Fibroblast of villous mesenchyme (primary cell): ENCODE measurements at places on chromosomes 4 and X.

GRCh38 chr4:165199722-165200121, 7.6 kb upstream of the KLHL2 start:
- DNase-seq, result no peak

DNA sequence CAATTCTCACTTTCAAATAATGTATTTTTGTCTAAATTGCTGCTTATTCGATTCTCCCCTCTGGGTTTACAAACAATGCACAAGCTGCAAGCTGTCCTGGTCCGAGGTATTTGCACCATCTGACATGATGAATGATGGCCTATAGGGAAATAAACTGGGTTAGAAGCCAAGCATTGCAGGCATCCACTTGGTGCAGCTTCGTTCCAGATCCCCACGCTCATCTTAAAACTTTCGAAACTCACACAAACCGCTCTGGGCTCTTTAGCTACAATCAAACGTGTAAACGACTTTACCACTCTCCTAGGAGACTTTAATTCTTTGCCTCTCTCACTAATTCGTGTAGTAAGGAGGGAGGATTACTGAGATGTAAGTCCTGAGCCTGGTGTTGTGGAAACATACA, 19.0 kb downstream of the PHKA2 start:
- no peak for DNase-seq

- peak; percentile 89 for DNase-seq
These were observed 71.8 kb downstream of the FAM13A start for GRCh38 chr4:88985088-88985773.

- peak; percentile 58 for DNase-seq
These were observed 26.1 kb upstream of the TMEM184C start for GRCh38 chr4:147591106-147591505.

DNA sequence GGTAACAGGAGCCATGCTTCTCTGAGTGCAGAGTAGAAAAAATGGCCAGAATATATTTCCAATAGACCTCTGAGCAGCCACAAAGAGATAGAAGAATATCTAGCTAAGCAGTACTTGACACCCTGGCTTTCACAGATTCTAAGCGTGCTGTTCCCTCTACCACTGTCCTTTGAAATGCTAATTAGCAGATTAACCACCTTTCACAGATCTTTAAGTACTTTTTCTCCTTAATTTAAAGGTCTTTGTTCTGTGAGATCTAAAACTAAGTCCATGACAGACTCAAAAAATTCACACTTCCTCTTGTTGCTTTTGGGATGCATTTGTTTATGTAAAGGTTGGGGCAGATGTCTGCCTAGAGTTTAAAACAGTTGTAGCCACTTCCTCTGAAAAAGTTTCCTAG, 28.3 kb upstream of the MAGEC2 start:
- DNase-seq, result no peak

DNA sequence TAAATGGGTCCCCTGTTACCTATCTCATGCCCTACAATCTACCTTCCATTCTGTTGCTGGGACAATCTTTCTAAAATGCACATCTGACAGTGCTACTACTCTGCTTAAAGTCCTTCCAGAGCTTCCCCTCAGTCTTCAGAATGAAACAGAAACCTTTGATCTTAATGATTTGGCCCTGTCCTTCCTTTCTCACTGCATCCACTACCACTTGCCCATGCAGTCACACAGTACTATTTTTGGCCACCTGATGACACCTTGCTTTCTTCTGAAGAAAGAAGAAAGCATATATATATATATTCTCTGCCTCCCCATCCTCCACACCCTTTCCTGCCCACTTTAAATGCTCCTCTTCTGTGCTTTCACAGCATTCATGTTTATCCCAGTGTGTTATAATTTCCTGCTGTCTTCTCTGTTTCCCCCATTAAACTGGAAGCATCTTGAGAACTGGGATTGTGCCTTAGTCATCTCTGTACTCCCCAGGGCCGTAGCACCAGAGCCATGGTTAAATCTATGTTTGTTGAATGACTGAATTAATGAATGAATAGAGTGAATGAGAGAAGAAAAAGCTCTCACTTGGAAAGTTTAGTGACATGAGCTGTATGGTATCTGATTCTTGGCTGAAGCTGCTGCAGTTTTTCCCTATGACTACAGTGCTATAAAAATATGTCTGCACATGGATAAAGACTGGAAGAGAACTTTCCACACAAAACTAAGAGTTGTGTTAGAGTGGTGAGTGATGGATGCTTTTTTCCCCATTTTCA, 56.2 kb downstream of the RTL9 start:
- no peak for DNase-seq

DNA sequence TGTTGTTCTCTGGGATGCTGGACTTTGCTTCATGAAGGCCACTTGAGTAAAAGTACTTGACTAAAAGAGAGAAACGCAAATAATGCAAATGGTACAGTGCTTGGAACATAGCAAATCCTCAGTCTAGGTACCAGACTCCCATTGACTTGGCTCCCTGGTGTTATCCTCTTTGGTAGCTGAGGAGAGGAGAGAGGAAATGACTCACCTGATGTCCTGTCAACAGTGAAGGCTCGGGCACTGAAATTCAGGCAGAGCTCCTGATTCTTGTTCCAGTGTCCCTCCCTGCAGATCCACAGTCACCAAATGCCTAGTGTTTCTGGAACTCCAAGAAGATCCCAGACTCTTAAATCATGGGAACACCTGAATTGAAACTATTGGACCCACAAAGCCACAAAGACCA, 22.5 kb upstream of the TCEAL4 start:
- no peak for DNase-seq

DNA sequence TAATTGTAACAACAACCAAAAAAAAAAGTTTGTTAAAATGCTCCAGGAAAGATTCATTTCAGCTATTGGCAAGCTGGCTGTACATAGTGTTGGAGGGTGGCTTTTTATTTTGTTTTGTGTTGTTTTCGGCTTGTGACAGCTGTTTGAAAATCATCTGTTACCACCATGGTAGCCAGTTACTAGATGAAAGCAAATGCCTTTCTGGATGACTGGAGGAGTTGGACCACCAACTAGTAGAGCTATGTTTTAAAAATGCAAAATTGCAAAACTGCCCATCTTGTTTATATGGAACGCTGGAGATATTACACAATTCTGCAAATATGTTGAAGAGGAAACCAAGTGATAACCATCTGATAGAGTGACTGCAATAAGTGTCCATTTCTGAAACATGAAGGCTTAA, 53.2 kb upstream of the TNIP3 start:
- peak; percentile 82 for DNase-seq

DNA sequence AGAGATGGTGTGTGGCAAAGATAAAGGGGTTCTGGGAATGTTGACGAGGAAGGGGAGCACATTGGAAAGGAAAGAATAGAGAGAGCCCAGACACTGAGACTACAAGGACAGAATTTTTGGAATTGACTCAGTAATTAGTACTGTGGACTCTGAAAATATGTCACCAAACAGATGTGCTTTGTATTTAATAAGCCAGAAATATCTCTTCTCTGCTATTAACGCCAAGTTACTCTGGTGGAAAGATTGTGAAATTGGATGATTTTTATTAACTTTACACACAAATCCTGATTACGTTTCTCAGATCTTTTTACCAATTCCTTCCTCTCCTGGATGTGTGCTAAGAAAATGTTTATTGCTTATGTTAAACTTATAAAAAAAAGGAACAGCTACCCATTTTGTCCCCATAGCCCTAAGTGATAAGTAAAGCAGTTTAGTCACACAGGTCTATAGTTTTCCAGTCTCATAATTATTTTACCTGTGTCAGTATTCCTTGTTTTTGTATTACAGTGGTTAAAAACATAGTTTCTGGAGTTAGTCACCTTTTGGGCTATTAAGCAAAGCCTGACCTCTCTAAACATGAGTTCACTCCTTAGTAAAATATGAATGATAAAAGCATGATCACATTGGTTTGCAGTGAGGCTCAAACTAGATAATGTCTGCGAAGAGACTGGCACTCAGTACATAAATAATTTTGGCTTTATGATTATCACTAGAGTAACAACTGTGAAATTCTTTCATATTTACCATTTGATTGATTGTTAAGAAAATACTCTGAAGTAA, 1068.3 kb downstream of the STIM2 start:
- peak; percentile 3 for DNase-seq

GRCh38 chr4:1815997-1816860, 23.1 kb downstream of the FGFR3 start:
- DNase-seq, result no peak

DNA sequence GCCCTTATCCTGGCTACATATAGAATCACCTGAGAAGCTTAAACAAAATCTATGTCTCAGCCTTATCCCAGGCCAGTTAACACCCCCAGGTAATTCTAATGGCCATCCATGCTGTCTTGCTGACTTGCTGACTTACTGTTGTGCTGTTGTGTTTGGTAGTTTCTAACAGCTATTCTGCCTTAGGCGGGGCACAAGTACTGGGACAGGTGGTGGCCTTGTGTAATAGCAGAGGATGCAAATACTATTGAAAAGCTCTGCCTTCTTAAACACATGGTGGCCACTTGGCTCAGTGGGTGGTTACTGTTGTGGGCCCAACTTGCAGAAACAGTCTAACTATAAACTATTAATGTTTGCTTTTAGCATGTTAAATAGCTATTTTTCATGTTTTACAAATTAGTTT, 56.2 kb downstream of the CDS1 start:
- no peak for DNase-seq

DNA sequence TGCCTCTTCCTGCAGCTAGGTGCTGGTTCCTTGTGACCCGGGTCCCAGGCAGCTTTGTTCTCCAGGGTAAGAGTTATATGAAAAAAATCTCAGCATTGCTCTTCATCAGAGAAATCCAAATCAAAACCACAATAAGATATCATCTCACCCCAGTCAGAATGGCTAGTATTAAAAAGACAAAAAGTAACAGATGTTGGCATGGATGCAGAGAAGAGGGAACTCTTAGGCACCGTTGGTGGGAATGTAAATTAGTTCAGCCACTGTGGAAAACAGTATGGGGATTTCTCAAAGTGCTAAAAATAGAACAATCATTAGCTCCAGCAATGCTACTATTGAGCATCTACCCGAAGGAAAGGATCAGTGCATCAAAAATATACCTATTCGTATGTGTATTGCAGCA, 61.5 kb downstream of the SORCS2 start:
- DNase-seq, result no peak

DNA sequence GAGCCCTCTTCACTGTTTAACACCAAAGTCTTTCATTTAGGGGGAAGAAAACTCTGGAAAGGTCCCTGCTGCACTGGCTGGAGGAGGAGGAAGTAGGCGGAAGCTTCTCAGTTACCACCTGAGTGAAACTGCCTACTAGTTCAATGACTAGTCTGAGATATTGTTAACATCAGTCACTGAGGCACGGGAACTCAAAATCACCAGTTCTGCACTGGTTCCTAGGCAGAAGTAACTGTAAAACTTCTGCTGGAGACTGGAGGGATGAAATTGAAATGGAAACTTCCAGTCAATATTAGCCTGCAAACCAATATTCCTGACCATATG, 178.3 kb downstream of the SNCA start:
- DNase-seq, result no peak

- DNase-seq, result peak; percentile 0
These were observed 1290.9 kb downstream of the PCDH18 start for GRCh38 chr4:136241221-136241986.

DNA sequence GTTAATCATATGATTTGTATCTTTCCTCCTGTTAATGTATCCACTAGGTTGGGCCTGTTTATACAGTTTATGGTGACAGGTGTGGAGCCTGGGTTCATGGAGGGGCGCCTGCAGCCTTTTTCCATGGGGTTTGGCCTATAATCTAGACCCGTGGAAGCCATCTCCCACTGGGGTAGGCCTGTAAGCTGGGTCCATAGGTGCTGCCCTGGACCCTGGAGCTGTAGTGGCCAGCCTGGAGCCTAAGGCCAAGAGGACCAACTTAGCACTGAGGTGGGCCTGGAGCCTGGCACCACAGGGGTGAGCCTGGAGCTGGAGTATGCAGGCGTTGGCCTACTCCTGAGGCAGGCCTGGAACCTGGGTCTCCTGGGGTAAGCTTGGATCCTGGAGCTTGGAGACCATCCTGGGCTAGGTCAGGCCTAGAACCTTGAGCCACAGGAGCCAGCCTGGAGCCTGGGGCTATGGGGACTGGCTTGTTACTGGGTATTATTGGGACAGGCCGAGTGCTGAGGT, 249.4 kb upstream of the HTR2C start:
- DNase-seq, result no peak

DNA sequence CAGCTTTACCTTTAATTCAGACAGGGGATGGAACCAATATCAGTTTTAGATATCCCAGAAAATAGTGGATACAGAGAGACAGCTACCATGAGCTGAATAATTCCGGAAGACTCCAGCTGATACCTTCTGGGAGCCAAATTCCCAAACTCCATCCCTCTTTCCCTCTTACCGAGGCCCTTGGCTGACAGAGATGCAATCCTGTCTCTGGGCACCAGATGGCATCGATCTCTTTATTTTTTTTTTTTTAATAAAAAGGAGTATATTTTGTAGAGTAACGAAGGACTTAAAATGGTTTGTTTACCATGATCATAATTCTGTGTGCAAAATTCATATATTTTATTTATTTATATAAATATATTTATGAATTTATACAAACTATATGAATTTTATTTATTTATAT, 31.0 kb downstream of the RAB40A start:
- peak; percentile 6 for DNase-seq

DNA sequence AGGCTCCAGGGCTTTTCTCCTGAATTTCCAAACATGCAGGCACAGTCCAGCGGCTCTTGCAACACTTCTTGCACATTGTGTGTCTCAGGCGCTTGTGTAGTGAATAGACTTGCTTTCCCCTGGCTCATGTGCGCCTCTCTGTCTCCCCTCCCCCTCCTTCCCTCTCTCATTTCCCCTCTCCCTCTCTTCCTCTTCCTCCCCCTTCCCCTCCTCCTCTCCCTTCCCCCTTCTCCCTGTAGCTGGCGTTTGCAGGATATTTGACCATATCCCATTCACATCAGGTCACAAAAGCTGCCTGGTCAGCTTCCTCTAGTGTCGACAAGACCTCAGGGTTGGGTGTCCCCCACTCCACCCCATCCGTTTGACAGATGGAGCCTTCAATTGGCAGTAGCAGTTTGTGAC, 2.4 kb downstream of the CHST7 start:
- DNase-seq, result peak; percentile 64

DNA sequence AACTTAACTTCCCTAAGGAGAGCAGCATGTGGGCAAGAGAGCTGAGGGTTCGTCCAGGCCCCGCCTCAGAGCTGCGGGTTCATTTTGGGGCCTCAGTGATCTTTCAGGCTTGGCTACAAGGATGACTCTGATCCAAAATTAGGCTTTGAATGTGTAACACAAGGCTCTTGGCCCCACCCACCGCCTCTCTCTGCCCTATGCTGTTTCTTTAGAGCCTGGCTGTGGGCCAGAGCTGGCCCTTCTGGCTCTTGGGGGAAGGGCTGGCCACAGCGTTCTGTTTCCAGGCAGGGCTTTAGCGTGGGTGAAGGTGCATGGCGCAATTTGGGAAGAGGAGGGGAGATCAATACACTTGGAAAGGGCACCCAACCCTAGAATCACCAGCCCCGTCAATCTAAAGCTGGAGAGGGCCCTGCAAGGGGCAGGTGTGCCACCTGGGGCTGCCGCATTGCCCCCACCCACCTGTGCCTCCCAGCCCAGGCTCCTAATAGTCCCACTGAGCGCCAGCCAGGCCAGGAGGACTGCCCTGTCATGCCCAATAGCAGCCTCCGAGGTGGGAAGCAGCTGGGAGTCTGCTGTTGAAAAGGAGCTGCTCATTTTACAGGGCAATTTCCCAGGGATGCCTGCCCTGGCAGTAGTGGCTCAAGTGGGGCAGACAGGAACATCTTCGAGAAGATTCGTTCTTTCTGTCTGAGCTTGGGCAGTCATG, 84.5 kb upstream of the MAML3 start:
- peak; percentile 86 for DNase-seq
